Activated CD4-positive, alpha-beta T cell treated with anti-CD3 and anti-CD28 coated beads, Interleukin-2, amount 50 U/mL, for 1 hour (primary cell): ENCODE measurements at places on chromosomes 5 and 9.
A peak's percentile ranks its signal among the peaks of the same experiment; 100 is the strongest.

GRCh38 chr9:135032041-135032835 lies 55.2 kb upstream of the OLFM1 start:
- no peak for DNase-seq

- DNase-seq, result no peak
Measured at GRCh38 chr9:24090566-24090965, 264.5 kb upstream of the ELAVL2 start.

GRCh38 chr9:1554081-1555035 lies 460.8 kb upstream of the SMARCA2 start:
- no peak for DNase-seq

DNA sequence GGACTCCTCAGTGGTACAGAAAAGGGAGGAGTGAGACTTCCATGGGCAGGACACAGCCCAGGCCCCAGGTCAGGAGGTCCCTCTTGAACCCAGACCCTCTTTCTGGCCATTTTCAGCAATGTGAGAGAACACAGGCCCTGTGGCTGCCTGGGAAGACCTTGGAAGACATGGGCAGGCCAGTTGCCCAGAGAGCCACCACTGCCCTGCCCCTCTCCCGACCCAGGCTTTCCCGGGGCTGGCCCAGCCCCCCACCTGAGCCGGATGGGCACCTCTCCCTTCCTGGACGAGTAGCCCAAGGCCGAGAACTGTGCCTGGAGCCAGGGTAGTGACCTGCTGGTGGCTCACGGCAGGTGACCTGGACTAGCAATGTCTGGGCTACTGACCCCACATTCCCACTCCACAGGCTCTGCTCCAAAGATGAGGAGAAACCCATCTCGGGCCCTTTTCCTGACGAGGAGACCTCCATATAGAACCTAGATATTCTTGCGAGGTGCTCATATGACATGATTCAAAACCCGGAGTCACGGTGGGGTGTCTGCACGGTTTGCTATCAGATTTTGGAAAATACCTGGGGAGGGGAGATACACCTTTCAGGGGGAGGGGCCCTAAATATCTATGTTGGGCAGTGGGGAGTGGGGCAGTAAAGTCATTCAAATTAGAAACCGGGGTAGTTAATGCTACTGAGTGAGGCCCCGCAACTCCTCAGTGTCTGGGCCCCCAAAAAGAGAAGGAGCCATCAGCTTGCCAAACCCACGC lies 59.4 kb downstream of the ZNF354C start:
- DNase-seq, result no peak

- no peak for DNase-seq
Measured at GRCh38 chr5:168364151-168364661, 72.8 kb downstream of the WWC1 start.

- no peak for DNase-seq
Measured at GRCh38 chr5:80931411-80931810, 28.8 kb upstream of the RASGRF2 start.

DNA sequence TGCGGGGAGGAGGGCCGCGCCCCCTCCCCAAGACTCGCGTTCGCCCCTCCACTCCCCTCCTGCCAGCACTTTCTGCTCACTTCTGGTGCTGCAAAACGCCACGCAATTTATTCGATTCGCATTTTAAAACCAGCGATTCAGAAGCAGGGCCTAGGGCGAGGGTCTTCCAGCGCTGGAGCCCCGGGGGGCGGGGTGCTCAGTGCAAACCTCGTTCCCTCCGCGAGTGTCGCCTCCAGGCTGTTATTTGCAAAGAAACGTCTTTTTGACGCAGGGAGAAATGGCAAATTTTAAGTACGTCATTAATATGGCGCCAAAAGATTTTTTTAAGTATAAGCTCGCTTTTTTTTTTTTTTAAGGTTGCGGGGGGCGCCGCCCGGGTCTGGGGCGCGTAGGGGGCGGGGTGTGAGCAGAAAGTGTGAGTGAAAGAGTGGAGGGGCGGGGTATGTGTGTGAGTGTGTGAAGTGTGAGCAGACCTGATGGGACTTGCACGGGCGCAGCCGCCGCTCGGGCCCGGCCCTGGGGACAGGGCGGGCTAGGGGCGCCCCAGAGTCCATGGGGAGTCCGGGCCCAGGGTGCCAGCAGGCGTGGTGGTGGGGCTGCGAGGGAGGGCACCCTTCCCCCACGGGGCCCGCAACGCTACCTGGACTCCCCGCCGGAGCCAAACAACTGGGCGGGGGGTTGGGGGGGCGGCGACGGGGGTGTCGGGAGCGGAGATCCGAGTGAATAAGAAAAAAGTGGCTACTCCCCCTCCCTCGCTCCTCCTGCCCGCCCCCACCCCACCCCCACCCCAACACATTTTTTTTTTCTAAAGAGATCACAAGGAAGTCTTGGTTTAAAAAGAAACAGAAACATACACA lies at the start of gene JADE2:
Gene JADE2 (plus strand): TSS at position 845 of the 857 bp plus-strand sequence. CDS start 10,188 bp downstream, outside the sequence.
- peak; percentile 80 for DNase-seq

- no peak for DNase-seq
Measured at GRCh38 chr5:113435575-113435974, 786 bp upstream of the TSSK1B start.

- DNase-seq, result no peak
Measured at GRCh38 chr5:122661496-122662180, 113.2 kb upstream of the SNX2 start.

GRCh38 chr9:133880851-133881661 lies 111.1 kb downstream of the VAV2 start:
- DNase-seq, result no peak

GRCh38 chr5:172700365-172701290 lies 59.6 kb downstream of the NEURL1B start:
- DNase-seq, result no peak

DNA sequence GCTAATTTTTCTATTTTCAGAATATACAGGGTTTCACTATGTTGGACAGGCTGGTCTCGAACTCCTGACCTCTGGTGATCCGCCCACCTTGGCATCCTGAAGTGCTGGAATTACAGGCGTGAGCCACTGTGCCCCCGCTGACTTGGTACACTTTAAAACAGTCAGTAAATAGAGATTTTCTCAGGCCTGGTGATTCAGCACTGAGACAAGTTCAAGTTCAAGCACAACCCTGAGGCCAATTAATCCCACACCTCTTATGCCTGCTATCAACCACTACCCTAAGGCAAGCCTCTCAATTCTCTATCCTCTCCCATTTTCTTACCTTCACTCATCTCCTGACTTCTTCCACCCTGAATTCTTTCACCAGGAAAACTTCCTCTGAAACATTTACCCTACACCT lies 18.9 kb downstream of the MUSK start:
- DNase-seq, result no peak

GRCh38 chr5:65327582-65327981 lies 154.1 kb downstream of the ADAMTS6 start:
- DNase-seq, result no peak

GRCh38 chr9:110538647-110539041 lies 40.9 kb downstream of the SVEP1 start:
- DNase-seq, result no peak

- no peak for DNase-seq
Measured at GRCh38 chr9:111740739-111741138, 54.0 kb downstream of the SHOC1 start.

DNA sequence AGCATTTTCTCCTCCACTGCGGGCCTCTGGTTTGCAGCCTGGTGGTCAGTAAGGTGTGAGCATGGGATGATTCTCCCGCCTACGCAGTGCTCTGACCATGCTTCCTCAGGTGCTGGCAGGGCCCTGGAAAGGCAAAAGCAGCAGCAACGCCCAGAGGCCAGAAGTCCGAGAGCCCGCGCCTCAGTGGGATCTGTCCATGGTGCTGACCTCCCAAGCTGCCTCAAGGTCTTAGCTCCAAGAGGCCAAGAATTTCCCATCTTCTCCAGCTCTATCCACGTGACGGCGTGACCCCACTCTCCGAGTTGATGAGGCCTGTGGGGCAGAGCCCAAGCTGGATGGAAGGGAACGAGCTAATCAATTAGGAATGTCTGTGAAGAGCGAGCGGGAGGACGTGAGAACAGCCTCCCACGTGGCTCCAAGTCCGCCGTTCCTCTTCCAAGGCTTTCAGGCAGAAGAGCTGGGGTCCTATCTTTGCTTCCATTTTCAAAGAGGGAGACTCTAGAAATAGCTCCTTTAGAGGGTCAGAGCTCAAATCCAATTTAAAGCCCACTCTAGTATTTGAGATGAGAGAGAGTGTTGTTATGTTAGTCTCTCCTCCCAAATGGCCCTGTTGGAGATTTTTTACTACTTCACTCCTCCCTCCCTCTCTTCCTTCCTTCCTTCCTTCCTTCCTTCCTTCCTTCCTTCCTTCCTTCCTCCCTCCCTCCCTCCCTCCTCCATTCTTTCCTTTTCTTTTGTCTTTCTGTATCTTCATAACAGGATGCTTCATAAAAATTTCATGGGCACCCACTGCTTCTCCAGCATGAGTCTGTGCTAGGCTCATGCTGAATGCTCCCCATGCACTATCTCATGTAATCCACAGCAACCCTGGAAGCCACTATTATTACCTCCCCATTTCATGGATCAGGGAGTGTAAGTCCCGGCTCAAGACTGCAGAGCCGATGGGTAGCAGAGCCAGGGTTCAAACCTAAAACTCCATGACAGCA lies 69.3 kb downstream of the OLFM1 start:
- no peak for DNase-seq

- no peak for DNase-seq
Measured at GRCh38 chr5:135225856-135226560, 173.0 kb downstream of the MACROH2A1 start.

DNA sequence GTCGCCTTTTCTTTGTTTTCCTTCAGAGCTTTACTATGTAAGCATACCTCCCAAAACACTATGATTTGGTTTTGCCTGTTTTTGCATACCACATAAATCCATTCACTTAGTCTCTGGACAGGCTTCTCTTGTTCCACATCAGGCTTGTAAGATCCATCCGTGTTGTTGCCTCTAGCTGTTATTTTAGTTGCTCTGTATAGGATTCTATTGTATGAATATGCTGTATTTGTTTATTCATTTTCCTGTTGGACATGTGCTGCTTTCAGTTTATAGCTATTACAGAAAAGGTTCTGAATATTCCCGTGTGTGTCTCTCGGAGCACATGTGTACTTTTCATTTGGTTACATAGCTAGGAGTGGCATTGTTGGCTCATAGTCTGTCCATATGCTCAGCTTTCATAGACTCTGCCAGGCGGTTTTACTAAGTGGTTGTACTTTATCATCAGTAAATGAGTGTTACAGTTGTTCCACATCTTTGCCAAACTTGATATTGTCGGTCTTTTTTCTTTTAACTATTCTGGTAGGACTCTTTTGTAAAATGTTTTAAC lies 41.8 kb downstream of the NUP214 start:
- DNase-seq, result no peak

DNA sequence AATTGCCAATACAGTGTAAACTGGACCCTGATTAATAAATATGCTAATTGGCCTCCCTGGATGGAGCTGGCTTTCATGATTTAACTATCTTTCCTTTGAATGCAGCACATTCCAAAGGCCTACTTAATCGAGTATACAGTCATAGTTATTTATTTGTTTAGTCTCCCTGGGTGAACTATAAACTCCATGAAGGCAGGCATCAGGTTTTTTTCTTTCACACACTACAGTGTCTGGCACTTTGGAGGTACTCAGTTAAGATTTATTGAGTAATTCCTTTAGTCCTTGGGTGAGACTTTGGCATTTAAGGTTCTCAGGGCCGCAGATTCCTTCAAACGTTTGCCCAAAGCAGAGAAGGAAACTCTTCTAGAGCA lies 20.5 kb downstream of the RUSC2 start:
- no peak for DNase-seq

DNA sequence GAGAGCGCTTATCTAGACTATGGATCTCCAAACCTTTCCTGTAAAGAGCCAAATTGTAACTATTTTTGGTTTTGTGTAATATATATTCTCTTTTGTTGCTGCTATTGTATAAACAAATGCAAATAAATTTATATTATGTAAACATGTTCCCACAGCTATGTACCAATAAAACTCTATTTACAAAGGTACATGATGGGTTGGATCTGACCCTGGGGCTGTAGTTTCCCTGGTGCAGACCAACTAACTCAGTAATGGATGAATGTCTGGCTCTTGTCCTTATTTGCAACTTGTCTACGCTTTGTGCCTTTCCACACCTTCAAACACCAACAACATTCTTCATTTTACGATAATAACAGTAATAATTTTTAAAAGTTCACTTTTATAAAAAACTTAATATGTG lies 27.5 kb upstream of the SPINK14 start:
- no peak for DNase-seq

GRCh38 chr5:4246447-4246846 lies 650.8 kb downstream of the IRX1 start:
- DNase-seq, result no peak

DNA sequence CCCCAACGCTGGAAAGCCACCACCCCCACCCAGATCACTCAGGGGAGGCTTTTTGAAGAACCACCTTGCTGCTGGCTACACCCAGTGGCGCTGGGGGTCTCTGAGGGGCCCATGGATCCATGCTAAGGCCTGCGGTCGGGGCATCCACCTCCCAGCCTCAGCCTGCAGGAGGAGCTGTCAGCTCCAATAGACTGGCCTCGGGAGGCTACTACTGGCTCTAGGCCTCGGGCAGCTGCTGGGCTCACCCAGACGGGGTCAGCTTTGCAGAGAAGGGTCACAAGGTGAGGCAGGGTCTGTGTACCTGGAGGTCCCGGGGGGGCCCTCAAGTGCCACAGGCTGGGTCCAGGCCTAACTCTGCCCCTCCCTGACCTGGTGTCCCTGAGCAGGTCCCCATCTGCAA lies 193.7 kb downstream of the OLFM1 start:
- no peak for DNase-seq

GRCh38 chr5:63573380-63573779 lies 388.9 kb downstream of the HTR1A start:
- DNase-seq, result no peak

GRCh38 chr9:86242071-86242470 lies 17.4 kb downstream of the C9orf153 start:
- DNase-seq, result no peak

DNA sequence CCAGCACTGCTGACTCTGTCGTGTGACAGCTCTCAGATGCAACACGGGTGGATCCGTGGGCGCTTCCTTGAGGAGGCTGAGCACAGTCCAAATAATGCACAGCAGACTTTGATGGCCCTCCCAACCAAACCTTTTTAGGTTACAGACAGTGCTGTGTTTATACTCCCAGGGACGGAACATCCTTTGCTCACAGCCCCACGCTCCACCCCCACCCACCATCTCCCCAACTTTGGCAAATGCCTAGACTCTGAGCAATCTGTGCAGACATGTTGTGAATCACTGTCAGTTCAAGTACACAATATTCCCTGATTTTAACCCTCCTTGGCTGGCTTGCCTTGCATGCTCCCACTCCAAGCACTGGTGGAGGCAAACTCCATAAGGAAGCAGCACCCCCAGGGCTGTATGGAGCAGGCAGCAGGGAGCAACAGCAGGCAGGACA lies 324.6 kb downstream of the MLLT3 start:
- no peak for DNase-seq

GRCh38 chr9:75061169-75061568 lies 26.8 kb downstream of the NMRK1 start:
- DNase-seq, result no peak
